ENCODE measurements at places on chromosomes 4 and X. TPM values are rescaled to one million over a fixed set of nuclear protein-coding genes. Genes with fewer than 3 reads are reported as not detected.

The RPA4 gene
- not detected for total RNA-seq

The NLGN4X gene
- not detected for total RNA-seq

The ZNF280C gene
- total RNA-seq = 5.1 TPM

The DDX53 gene
- total RNA-seq = not detected

The GIMD1 gene
- total RNA-seq = not detected

The RPS6KA6 gene
- not detected for total RNA-seq

The BANK1 gene
- total RNA-seq = 1.2 TPM

Data from naive thymus-derived CD4-positive, alpha-beta T cell (primary cell).